Stimulated activated CD4-positive, alpha-beta T cell treated with anti-CD3 and anti-CD28 coated beads, TNF-alpha, amount 100 ng/mL, for 1 hour (primary cell): ENCODE measurements at places on chromosomes 7 and 10.

DNA sequence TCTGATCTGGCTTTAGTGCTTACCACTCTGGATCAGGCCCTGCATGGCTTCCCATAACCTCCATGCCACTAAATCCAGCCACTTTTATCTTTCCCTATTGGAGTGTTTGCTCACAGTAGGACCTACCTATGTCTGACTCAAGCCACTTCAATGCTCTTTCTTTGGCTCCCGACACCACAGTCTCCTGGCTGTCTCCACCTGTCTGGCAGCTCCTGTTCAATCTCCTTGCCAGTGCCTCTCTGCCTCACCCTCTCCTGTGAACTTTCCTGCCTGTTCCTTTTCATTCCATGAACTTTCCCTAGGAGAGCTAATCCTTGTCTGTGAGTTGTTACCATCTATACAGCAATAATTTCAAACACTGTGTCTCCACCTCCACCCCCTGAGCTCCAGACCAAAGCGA lies 82.6 kb upstream of the UCN3 start:
- no peak for DNase-seq

DNA sequence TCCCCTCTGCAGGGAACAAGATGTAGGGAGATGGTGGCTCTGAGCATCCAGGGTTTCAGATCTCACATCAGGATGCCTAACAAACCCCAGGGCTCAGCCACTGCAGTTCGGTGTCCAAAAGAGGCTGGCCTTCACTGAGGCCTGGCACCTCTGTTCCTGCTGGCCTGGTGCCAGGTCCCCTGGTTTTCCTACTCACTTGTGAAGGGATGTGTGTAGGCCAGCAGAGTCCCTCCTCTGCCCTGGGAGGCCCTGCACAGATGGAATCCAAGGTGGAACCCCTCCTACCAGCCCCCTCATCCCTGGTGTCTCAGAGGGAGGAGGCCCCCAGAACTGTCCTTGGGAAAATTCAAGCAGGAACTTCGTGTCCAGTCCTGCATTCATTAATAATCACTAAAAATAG lies 260.6 kb downstream of the CCSER2 start:
- DNase-seq = no peak

DNA sequence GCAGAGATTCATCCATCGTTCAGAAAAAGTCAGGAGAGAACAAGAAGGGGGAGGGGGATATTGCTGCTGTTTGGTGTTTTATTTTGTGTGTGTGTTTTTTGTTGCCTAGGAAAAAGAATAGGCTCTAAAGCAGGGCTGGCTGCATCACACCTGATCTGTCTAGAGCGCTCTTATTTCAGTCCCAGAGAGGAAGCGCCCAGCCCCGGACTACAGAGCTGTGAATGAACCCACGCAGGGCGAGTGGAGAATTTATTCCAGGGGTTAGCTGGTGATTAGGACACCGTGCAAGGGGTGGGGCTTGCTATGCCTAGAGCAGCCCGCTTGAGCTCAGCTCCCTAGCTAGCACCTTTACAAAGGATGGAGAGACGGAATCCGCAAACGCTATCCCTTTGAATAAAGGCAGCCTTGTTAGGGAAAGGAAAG lies 621 bp upstream of the FAM13C start:
- DNase-seq = no peak

GRCh38 chr10:21733710-21734109 lies 199.7 kb downstream of the MLLT10 start:
- DNase-seq = no peak

- no peak for DNase-seq
These were observed 176.8 kb downstream of the KIAA1217 start for GRCh38 chr10:24385776-24386175.

GRCh38 chr7:158766570-158767281 lies 62.1 kb upstream of the NCAPG2 start:
- DNase-seq = no peak

DNA sequence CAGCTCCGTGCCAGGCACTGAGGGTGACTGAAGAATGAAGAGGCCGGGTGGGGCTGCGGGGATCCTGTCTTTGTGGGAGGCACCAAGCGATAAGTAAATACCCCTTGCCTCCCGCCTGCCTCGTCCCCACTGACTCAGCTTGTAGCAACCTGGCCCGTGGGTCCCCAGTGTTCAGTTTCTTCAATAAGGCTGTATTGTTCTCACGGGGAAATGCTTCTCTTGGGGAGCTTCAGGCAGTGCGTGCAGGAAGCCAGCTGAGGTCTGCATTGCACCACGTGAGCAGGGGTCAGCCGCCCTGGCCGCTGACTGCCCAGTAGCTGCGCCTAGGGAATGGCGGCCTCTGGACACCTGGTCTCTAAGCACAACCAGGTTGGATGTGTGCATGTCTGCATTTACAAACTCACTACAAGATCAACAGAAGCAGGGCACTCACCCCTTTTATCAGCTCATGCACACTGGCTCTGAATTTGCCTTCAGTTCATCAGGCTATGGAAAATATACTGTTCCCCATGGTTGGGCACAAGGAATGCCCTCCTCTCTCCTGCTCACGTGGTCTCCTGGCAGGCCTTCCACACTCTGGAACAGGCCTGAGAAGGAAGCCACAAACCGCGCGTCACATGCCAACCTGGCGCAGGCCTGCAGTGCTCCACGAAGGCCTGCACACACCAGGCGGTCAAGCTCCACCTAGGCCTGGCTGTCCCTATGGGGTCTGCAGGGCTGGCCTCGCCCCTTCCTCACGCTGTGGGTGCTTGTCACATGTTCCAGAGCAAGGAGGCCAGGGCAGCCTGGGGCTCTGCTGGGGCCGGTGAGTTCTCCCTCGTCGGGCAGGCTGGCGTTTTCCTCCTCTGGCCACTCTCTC lies 135.7 kb upstream of the RNF32 start:
- no peak for DNase-seq

DNA sequence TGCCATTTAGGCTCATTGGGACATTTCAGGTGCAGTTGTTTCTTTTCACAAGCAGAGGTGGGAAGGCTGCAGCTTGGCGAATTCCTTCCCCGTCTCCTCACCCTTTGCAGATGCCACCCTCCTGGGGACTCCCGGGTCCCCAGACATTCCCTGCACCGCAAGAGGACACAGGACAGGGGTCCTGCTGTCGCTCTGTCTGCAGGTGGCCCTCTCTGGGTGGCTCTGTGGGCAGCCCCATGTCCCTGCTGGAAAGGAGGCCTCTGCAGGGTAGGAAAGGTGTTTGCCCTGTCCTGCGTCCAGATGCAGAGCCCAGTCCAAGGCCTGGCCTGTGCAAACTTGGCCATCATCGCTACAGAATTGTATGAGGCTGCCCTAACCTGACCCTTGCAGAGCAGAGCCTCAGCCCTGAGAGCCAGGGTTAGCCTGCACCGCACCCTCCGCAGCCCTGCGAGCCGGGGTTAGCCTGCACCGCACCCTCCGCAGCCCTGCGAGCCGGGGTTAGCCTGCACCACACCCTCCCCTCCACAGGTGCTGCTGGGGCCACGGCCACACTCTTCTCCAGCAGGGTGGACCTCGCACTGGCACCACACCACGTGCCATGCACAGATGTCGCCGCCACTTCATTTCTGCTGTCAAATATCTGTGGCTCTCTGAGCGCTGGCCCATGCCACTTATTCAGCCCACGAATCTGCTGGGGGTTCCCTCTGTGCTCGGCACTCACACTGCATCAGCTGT lies 61.0 kb downstream of the CFAP46 start:
- no peak for DNase-seq
